ENCODE measurements at places on chromosomes 11 and 22.

GRCh38 chr22:42214633-42215415 is 55.6 kb downstream of the TCF20 start:
- DNase-seq: no peak

DNA sequence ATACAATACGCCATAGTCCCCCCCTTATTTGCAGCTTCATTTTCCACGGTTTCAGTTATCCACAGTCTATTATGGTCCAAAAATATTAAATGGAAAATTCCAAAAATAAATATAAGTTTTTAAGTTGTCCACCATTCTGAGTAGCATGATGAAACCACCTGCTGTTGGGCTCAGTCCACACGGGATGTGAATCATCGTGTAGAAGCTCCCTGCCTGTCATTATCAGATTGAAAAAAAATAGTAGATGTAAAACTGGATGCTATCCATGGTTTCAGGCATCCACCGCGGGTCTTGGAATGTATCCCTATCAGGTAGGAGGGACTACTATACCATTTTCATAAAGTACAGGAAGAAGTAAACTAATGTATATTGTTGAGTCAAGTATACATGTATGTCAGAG is 127.4 kb downstream of the TTC17 start:
- DNase-seq: peak; percentile 56

DNA sequence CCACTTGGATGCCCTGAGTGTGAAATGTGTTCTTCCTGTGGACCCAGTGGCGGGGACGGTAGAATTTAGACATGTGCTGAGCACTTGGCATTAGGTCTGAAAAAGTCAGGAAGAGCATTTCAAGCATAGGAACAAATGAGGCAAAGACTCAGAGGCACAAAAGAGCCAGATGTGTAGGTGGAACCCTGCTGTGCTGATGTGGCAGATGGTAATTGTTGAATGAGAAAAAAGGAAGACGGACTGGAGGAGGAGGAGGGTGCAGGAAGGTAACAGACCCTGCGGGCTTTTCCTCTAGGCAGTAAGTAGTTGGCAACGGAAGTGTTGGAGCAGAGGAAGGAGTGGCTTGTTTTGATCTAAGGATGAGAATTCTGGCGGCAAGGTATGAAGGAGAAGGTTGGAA is 985.8 kb downstream of the TBC1D22A start:
- no peak for DNase-seq

DNA sequence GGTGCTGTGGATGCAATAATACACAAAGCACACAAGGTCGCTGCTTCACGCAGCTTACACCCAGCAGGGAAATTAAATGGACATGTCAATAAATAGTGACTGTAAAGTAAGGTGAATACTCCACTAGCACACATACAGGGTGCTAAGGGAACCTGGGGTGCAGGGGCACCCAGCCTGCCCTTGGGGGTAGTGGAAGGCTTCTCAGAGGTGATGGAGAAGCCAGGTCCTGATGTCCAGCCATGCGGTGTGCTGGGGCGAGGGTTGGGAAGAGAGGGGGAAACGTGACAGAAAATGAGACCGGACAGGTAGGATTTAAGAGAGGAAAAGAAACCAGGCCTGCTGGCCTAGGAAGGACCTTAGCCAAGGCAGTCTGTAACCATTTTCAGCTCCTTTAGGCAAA is 200.5 kb downstream of the GRIK4 start:
- DNase-seq: no peak

DNA sequence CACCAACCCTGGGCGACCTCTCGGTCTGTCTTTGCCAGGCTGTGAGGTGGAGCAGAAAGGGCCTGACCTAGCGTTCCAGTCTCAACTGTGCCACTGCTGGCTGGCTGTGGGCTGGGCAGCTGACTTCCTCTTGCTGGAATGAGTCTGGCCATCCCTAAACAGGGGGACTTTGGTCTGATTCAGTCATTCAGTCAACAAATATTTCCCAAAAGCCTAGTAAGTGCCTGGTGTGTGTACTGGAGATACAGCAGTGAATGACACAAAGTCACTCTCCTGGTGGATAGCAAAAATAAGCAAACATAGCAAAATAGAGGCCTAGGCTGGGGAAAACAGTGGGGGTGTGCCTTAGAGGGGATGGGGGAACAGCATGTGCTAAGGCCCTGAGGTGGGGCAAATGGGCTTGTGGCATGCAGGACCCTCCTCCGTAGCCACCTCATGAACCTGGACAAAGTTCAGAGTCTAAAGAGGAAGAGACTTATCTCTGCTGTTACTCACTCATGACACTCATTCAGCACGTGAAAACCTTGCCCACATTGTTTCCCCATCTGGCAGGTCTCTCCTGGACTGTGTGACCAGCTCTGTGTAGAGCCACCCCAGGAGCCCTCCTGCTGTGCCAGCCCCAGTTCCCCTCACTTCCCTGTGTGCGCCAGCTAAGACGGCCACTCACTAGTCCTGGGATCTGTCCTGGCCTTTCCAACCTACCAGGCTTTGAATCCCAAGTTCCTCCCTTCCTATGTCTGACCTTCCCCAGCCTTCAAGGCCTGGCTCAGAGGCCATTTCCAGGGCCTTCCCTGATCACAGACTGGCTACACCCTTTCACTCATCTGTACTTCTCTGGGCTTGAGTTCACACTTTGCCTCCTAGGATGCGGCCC is 4.7 kb downstream of the GUCD1 start:
- peak; percentile 42 for DNase-seq

- no peak for DNase-seq
Observed at GRCh38 chr11:64373598-64373974, 14.6 kb downstream of the RPS6KA4 start.

- DNase-seq: peak; percentile 66
Observed at GRCh38 chr11:96309016-96309642, 33.9 kb downstream of the MAML2 start.

GRCh38 chr22:25402160-25402500 is 162.3 kb upstream of the GRK3 start:
- DNase-seq: no peak

DNA sequence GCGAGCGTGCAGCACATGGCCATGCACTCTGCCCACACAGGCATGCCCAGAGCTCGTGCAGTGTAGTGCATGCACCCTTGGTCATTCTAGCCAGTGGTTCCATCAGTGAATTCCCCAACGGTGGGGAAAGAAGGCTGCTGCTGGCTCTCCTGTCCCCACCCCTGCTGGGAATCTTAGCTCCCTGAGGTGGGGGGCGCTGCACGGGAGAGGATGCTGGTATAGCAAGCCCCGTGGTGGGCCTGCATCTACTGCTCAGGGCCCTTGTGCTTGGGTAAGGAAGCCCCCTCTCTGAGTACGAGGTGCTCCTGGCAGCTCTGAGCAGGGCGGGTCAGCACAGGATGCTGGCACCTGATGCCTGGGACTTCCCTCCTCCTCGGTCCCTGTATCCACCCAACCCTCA is 18.5 kb upstream of the BAIAP2L2 start:
- DNase-seq: no peak

DNA sequence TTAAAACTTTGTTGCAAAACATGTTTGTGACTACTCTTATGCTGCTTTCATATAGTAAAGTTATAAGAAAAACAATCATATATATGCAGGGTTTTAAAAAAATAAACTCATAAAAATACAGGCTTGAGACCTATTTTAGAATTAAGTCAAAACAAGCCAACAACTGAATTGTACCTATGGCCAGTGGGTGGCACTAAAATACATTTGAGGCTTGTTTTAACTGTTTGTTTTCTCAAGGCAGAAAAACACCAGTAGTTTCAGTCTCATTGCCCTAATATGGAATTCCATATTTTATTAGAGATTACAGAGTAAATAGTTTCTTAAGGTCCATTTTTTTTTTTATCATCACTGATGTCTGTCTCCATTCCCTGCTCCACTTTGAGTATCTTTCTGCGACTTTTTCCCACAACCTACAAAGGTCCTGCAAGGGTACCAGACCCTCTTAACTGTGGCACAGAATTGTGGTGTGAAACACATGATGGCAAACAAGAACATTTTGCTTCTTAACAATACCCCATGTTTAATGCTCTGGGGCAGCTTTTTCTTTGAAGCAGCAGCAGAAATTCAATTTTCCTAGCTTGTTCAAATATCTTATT is 8.5 kb upstream of the CCDC89 start:
- DNase-seq: peak; percentile 65

- no peak for DNase-seq
Observed at GRCh38 chr11:5665746-5666401, 19.0 kb downstream of the TRIM5 start.

DNA sequence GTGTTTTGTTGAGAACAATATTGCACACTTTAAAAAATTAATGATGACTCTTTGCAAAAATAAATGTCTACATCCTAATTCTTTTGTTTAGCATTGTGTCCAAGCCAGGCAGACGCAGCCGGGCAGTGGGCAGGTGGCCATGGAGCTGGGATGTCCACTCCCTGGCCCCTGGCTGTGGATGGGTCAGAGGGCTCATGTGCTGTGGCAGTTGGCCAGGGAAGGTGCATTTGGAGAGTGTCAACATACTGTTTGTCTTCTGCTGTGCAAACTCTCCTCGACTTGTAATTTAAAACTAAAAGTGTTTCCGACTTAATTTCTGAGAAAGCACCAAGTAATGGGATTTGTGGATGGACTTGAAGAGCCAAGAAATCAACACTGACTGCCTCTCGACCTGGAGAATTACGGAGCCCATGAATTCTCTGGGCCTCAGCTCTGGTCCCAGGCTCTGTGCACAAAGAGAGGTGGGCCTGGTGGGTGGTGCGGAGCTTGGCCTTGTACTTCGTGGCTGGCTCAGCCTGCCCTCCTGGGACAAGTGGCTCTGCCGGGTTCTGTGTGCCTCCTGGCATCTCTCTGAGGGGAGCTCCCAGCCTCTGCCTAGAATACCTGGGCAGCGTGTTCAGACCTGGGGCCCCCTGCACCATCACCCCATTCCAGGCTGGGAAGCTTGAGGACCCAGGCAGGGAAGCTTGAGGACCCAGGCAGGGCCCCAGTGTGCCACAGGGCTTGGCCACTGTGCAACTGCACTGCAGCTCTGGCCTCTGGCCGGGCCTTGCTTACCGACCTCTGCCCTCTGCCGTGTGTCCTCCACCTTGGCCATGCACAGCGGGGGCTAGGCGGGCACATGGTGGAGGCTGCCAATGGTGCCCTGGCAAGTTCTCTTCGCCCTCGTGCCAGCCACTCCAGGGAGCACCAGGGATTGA is 46.4 kb downstream of the RTN4R start:
- DNase-seq: no peak

GRCh38 chr11:33712436-33712835 is 11.8 kb upstream of the C11orf91 start:
- DNase-seq: no peak

DNA sequence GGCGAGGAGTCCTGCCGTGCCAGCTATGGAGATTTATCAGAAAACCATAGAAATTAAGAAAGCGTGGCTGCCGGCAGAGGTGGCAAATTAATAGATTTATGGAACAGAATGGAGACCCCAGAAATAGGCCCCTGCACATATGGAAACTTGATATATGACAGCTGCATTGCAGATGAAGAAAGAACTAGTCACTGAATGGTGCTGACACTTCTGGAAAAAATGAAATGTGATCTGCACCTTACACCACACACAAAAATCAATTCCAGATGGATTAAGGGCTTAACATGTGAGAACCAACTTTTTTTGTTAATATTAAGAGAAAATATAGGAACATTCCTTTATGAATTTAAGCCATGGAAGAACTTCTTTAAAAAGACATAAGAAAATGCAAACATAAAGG is 40.3 kb upstream of the TSKU start:
- DNase-seq: no peak

DNA sequence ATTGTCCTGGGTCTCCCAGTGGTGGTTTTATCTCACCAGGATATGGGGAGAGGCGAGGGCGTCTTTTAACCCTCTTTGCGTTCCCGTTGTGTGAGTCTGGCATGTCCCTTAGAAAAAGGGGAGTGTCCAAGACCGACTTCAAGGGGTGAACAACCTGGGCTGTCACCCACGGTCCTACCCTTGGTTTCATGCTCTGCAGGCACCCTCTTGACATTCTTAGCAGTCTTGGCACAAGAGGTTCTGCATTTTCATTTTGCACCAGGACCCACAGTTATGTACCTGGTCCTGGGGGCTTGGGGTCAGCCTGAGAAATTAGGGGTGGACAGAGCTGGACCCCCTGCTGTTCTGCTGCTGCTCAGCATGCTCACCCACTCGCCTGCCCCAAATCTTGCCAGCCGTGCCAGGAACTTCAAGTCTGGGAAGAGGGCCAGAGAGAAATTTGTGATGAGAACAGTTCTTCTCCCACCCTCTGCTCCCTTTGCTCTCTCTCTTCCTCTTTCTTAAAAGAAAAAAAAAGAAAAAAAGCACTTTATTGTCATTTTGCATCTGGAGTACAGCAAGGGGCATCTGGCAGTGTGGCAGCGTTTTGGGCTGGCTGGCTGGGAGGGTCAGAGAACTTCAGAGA is 471.2 kb downstream of the MIAT start:
- no peak for DNase-seq

DNA sequence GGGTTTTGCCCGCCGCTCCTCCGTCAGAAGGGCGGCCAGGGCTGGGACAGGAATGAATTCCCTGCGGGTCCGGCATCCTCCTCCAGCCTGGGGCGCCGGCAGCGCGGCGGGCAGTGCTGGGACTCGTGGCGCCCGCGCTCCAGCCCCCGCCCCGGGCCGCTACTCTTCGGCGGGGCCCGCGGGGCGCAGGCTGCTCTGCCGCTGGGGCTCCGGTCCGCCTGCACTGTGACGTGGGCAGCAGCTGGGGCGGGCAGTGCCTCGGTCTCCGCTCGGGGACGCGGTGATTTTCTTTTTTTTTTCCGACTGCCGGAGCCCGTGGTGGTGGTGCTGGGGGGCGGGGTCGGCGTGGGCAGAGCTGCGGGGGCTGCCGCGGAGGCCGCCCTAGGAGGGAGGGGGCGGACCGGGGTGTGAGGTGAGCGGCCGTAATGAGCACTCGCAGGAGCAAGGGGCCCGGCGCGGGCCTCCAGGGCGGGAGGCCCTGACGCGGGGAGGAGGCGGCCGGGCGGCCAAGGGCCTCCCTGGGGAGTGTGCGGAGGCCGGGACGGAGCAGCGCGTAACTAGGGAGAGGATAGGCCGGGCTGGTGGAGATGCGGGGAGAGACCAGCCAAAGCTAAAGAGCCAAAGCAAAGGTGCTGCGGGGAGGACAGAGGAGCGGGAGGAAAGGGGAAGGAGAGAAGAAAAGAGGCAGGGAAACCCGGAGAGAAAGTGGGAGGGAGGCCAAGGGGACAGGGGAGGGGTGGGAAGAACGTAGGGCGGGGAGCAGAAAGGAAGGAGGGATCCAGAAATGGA is 73.3 kb upstream of the ZBED5 start:
- DNase-seq: peak; percentile 74

- peak; percentile 50 for DNase-seq
Observed at GRCh38 chr11:60700689-60701468, 1.5 kb downstream of the MS4A8 start.

GRCh38 chr11:30128269-30128932 is 102.4 kb upstream of the FSHB start:
- peak; percentile 49 for DNase-seq

- DNase-seq: no peak
Observed at GRCh38 chr11:120928627-120929026, 95.3 kb upstream of the TBCEL start.

Measured in ELR (cell line).